ENCODE measurements at places on chromosomes 5 and 9. TPM values are rescaled to one million over a fixed set of nuclear protein-coding genes. Genes with fewer than 3 reads are reported as not detected.

- no peaks in the 10 kb centered on the region for H3K4me1 ChIP-seq
- no peak overlapping the region for H3K27ac ChIP-seq
- H3K4me3 ChIP-seq: no peak overlapping the region
These were observed 332.8 kb upstream of the PTGER4 start for GRCh38 chr5:40346901-40347300.

- peaks cover 31% of the 10 kb centered on the region for H3K4me1 ChIP-seq
- H3K27me3 ChIP-seq: peaks cover 7% of the 10 kb centered on the region
- no peak overlapping the region for H3K4me3 ChIP-seq
- no peak overlapping the region for H3K27ac ChIP-seq
These were observed 2.4 kb upstream of the SMC2 start for GRCh38 chr9:104091708-104092107.

DNA sequence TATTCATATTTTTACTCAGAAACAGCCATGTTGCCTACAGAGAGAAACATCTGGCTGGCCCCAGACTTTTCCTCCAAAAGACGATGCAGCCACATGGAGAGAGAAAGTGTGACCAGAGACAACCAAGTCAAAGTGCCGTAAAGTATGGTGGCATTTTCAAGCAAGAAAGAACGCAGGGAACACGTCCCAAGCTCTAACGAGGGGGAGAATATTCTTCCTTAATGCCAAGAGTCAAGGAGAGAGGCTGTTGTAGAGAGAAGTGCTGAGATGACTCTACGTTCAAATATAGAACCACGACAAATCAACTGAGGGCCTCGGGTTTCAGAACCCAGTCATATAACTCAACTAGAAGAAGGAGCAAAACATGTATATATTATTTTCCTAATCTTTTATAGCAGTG, 55.9 kb downstream of the FNBP1 start:
- no peak for DNase-seq
- H3K27ac ChIP-seq: peak overlapping the region; percentile 93
- H3K4me1 ChIP-seq: peaks cover 46% of the 10 kb centered on the region
- H3K4me3 ChIP-seq: peak overlapping the region; percentile 74

GRCh38 chr5:135133181-135133580, 99.2 kb upstream of the PITX1 start:
- H3K27me3 ChIP-seq: peaks cover 45% of the 10 kb centered on the region
- no peaks in the 10 kb centered on the region for H3K36me3 ChIP-seq
- no peak overlapping the region for H3K4me3 ChIP-seq
- DNase-seq: no peak

DNA sequence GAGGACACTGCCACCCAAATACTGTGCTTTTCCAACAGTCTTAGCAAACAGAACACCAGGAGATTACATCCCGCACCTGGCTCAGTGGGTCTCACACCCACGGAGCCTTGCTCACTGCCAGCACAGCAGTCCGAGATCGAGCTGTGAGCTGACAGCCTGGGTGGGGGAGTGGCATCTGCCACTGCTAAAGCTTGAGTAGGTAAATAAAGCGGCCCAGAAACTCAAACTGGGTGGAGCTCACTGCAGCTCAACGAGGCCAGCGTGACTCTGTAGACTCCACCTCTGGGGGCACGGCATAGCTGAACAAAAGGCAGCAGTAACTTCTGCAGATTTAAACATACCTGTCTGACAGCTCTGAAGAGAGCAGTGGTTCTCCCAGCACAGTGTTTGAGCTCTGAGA, 28.8 kb downstream of the EPB41L4A start:
- no peak overlapping the region for H3K4me3 ChIP-seq
- H3K27me3 ChIP-seq: peaks cover 10% of the 10 kb centered on the region
- H3K4me1 ChIP-seq: no peaks in the 10 kb centered on the region

Gene FOXD1
- total RNA-seq: not detected

Gene SLC26A2
- 5.2 TPM for total RNA-seq

Measured in T-helper 17 cell (primary cell).